ENCODE measurements at places on chromosomes 6 and 20.
A peak's percentile ranks its signal among the peaks of the same experiment; 100 is the strongest.

DNA sequence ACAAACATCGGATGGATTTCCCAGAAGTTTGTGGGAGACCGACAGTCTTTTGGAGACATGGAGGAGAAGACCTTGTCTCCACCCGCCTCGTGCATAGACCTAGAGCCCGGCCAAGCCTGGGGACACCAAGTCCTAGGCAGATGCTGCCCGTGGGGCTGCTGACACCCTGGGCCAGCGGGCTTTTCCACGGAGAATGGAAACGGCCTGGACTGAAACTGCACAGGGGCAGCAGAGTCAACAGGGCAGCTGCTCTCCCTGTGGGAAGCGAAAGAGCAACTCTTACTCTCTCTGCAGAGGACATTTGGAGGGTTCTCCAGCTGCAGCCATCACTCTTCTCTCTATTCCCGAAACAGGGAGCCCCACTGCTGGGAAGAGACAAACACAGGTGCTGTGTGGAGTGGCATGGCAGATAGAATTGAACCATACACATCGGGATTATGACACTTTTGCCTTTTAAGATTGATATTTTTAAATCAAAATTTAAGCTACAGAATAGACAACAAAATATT, 401.2 kb downstream of the THBS2 start:
- H3K27me3 ChIP-seq = no peaks in the 10 kb centered on the region
- DNase-seq = no peak
- no peak overlapping the region for H3K27ac ChIP-seq
- no peak overlapping the region for H3K4me3 ChIP-seq
- H3K36me3 ChIP-seq = no peaks in the 10 kb centered on the region

DNA sequence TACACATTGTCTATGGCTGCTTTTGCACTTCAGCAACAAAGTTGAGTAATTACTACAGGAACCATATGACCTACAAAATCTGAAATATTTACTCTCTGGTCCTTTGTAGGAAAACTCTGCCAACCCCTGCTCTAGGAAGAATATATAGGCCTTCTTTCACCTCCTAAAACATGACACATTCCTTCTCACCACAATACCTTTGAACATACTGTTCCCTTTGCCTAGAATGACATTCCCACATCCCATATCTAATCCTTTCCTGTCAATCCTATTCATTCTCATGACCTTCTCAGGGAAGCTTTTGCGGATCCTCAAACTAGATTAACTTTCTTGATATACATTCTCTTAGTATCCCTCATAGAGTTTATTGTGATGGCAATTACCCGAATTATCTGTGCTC, 18.0 kb upstream of the NCOA6 start:
- no peaks in the 10 kb centered on the region for H3K27me3 ChIP-seq
- H3K4me3 ChIP-seq = no peak overlapping the region
- no peaks in the 10 kb centered on the region for H3K36me3 ChIP-seq

DNA sequence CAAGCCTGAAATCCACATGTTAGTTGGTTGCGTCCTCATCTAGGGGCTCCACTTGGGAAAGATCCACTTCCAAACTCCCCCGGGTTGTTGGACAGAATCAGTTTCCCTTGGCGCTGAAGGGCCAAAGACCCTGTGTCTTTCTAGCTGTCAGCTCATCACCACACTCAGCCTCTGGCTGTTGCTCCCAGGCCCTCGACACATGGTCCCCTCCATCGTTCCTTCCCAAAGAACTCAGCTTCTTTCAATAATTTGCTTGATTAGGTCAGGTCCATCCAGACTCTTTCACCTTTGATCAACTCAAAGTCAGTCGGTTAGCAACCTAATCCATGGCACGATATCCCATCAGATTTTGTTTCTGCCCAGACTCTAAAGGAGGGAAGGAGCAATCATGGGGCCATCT, 254.8 kb upstream of the SULF2 start:
- no peaks in the 10 kb centered on the region for H3K4me1 ChIP-seq
- DNase-seq = no peak
- no peaks in the 10 kb centered on the region for H3K36me3 ChIP-seq
- H3K27me3 ChIP-seq = peaks cover 13% of the 10 kb centered on the region
- H3K4me3 ChIP-seq = no peak overlapping the region

GRCh38 chr20:50729901-50730764, 1.2 kb upstream of the PARD6B start:
- H3K27ac ChIP-seq = no peak overlapping the region
- peak overlapping the region; percentile 87 for H3K4me3 ChIP-seq
- no peaks in the 10 kb centered on the region for H3K27me3 ChIP-seq

- H3K4me1 ChIP-seq = peaks cover 5% of the 10 kb centered on the region
- H3K27me3 ChIP-seq = no peaks in the 10 kb centered on the region
- H3K27ac ChIP-seq = peak overlapping the region; percentile 16
- H3K4me3 ChIP-seq = no peak overlapping the region
Observed at GRCh38 chr6:24520929-24521546, 26.3 kb downstream of the ALDH5A1 start.

DNA sequence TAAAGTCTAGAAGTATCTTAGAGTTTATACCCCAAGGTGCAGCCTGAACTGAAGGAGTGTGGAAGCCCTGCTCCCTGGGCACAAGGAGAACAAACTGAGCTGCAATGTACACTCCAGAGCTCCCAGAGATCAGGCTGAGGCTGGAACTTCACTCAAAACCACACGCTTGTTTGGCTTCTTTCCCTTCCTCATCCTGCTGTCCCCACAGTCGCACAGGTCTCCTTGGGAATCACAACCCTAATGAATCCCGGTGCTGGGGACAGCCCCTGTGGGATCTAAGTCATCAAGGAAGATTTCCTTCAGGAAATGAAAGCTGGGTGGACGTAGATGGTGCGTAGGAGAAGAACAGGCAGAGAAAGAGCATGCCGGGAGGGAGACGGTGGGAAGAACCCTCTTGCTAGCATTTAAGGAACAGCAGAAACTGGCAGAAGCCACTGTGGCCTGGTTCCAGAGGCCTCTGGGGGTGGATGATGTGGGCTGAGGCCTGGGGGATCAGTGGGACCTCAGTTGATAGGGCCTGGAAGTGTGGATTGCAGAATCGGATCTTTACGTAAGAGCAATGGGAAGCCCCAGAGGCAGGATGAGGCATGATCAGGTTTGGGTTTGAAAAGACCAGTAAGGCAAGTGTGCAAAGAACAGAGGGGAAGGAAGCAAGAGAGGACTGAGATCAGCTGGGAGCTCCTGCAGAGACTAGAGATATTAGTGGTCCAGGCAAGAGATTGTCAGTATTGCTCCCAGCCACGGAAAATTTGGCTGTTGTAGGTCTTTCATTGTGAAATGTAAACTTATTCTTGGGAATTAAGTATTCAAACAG, 21.4 kb downstream of the CYP24A1 start:
- no peaks in the 10 kb centered on the region for H3K27me3 ChIP-seq
- H3K4me3 ChIP-seq = no peak overlapping the region
- no peaks in the 10 kb centered on the region for H3K36me3 ChIP-seq
- no peak for DNase-seq
- no peak overlapping the region for H3K27ac ChIP-seq

DNA sequence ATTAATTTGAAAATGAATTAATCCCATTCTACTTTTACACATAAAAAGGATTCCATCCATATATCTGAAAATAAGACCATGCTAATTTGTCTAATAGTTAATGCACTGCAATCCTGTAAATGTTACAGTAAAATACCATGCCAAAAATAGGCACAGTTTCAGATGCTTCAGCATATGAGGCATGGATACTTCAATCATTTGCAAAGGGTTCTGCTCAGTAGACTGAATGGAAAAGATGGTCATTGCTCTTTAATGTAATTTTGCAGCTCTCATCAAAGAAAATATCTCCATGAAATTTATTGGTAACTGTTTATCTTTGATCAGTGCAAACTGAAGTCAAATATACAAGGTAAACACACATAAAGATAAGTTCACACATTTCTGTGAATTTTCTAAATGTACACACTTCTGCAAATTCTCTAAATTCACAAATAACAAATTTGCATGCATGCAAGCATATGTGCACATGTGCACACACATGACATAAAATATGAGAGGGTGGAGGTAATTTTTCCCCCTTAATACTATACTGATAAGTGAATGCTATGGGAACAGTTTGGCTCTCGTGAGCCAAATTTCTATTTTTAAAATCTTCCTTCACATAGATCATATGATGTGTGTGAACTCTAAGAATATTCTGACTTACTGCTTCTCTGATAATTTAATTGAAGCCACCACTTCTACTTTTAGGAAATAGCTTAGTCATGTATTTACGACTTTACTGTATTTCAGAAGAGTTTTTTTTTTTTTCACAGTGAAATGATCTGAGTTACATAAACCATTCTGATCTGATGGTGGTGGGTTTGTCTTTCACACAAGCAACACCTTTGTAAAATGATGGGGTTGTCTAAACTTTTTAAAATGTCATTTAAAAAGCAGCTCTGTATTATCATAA, 996.8 kb upstream of the CITED2 start:
- DNase-seq = no peak
- peaks cover 2% of the 10 kb centered on the region for H3K36me3 ChIP-seq
- H3K4me3 ChIP-seq = no peak overlapping the region
- H3K27ac ChIP-seq = no peak overlapping the region

GRCh38 chr6:82458705-82459104, 95.1 kb downstream of the TPBG start:
- no peak for DNase-seq
- H3K36me3 ChIP-seq = no peaks in the 10 kb centered on the region
- no peaks in the 10 kb centered on the region for H3K27me3 ChIP-seq
- H3K27ac ChIP-seq = no peak overlapping the region

All from activated T-cell treated with anti-CD3 and anti-CD28 coated beads, Interleukin-2, amount 50 U/mL, for 72 hours (primary cell).